ENCODE measurements at places on chromosomes 13 and 19.

DNA sequence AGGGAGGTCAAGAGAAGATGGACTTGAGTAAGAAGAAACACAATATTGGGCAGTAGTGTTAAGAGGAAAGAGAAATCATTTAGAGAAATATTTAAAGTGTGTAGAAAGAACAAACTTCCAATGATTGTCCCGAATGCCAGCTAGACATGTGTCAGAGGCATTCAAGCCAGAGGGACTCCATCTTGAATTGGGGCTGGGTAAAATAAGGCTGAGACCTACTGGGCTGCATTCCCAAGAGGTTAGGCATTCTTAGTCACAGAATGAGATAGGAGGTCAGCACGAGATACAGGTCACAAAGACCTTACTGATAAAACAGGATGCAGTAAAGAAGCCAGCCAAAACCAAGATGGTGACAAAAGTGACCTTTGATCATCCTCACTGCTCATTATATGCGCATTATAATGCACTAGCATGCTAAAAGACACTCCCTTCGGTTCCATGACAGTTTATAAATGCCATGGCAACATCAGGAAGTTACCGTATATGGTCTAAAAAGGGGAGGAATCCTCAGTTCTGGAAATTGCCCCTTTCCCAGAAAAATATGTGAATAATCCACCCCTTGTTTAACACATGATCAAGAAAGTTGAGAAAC is 127.0 kb upstream of the IPO5 start:
- DNase-seq = no peak

- DNase-seq = no peak
These were observed 162.0 kb downstream of the EFNB2 start for GRCh38 chr13:106373304-106373988.

DNA sequence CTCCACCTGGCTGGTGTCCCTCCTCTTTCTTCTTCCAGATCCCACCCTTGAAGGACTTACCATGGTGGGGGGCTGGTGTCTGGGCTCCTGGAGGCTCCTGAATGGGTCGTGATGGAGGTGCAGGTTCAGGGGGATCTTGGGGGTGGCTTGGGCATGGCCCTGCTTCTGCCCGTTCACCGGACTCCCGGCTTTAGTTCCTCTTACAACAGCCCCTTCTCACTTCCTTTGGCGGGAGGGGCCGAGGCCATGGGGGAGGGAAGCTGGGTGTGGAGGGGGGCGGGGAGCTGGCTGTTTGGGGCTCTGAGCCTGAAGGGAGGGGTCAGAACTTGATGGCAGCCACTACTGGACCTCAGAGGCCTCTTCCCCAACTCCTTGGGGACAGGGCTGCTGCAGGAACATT is at the start of gene MYO1F:
MYO1F (minus strand) TSS at position 196 of the 400 bp plus-strand sequence; CDS start at position 63, 133 bp downstream.
- DNase-seq = no peak

GRCh38 chr13:75415694-75416093 is 66.3 kb downstream of the TBC1D4 start:
- DNase-seq = no peak

DNA sequence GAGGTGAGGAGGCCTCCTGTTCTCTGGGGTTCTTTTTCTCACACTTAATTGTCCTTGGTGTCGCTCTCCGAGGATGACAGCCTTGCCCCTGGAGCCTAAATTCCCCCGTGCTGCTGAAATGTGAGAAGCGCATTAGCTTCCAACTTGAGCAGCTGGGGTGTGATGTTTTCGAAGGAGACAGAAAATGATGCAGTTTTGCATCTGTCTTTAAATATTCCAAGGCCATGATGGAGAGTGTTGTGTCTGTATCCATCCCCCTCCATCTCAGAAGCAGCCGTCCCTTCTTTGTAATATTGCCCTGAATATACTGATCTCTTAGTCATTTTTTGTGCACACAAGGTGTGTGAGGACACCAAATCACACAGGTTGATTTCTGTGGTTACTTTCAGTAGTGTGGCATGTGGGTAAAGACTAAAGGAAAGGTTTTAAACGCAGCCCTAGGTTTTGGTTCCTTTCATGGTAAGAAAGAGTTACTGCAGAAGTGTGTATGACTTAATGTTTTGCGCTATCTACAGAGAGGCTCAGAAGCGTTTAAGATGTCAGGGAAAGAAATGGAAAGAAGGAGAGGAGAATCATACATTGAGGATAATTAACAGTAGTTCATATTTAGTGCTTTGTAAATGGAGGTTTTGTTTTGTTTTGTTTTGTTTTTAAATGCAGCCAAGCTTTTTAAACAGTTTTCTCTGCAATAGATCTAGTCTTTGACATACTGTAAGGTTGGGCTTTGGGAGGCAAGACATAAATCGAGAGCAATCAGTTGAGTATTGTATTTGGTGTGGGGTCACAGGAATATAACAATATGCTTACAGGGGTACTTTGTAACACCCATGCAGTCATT is 1.6 kb downstream of the NBEA start:
- DNase-seq = no peak

DNA sequence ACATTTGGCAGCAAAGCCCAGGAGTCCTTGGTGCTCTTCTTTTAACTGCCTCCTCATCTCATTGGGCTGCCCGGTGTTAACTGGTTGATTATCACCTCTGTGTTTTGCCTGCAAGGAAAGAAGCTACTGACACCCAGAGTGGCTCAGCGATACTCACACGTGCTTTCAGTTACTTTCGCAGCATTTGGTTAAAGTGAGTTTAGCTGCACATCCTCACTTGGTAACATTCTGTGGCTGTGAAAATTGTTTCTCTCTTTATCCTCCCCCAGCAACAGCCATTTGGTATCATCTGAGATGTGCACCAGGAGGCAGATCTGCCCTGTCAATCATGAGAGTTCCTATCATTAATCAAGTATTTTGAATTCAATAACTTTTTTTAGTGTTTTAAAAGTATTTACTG is 44.6 kb upstream of the GPR183 start:
- peak; percentile 39 for DNase-seq

DNA sequence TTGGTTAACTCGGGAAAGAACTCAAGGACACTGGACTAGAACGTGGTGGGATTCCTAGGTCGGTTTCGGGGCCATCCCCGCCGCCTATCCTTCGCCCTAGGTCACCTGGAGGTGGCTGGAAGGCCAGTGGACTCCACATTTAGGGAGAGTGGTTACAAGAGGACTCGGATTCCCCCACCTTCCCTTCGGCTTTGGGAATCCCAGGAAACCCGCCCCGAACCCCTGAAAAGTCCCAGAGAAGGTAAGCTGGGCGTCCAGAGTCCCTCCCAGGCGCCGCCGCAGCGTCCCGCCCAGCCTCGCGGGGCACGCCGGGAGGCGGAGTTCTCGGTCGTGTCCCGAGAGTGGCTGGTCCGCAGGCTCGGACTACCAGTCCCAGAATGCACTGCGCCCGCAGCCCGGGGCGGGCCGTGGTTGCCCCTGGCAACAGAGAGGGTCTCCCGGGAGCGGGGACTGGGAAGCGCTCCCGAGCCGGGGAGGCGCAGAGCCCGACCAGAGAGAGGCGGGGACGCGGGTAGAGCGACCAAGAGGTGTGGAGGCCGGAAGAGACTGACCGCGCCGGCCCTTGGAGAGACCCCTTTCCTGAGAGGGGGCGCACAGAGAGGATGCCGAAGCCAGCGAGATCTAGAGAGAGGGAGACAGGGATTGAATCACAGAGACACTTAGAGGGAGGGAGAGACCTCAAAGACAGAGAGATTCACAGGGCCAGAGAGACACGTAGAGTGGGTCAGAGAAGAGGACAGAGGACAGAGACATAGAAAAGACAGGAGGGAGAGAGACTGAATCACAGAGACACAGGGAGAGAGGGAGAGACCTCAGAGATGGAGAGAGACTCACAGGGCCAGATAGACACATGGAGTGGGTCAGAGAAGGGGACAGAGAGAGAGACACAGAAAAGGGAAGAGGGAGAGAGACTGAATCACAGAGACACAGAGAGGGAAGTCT is 2.6 kb upstream of the PRKCG start:
- DNase-seq = peak; percentile 77

DNA sequence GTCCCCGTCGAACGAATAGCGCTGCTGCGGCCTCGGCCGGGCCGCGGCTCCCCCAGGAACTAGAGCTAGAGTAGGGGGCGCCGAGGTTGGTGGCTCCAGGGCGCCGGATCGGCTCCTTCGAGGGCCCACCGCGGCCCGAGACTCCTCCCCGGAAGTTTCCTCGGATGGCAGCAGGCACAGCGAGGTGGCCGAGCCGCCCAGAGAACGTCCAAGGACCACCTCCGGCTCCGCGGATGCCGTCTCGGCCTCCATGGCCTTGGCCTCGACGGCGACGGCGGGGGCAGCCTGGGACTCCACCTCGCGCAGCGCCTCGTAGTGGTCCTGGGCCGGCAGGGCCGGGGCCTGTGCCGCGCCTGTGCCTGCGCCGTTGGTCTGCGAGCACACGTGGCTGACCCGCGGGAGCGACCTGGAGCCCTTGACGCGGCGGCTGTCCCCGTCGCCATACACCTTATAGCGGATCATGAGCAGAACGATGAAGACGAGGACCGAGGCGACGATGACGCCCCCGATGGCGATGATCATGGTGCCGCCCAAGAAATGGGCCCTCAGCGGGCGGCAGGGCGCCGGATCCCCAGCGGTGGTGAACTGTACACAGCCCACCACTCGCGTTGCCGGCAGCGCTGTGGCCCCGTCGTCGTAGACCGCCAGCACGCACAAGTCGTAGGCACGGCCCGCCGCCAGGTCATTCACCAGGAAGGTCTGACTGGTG is 11.8 kb downstream of the IFNL1 start:
- no peak for DNase-seq

DNA sequence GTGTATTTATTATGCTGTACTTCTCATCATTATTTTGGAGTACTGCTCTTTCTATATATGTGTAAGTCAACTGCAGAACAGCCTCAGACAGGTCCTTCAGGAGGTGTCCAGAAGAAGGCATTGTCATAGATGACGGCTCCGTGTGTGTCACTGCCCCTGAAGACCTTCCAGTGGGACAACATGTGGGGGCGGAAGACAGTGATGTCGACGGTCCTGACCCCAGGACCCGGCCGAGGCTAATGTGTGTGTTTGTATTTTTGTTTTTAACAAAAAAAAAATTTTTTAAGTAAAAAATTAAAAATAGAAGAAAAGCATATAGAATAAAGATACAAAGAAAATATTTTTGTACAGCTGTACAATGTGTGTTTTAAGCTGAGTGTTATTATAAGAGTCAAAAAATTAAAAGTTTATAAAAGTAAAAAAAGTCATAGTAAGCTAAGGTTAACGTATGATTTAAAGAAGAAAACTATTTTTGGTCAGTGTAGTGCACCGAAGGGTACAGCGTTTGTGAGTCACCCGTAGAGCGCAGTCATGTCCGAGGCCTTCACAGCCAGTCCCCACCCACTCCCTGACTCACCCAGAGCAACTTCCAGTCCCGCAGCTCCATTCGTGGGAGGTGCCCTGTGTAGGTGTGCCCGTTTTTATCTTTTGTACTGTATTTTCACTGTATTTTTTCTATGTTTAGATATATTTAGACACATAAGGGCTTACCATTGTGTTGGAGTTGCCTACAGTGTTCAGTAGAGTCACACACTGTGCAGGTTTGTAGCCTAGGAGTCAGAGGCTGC is 42.2 kb upstream of the SPACA7 start:
- no peak for DNase-seq

DNA sequence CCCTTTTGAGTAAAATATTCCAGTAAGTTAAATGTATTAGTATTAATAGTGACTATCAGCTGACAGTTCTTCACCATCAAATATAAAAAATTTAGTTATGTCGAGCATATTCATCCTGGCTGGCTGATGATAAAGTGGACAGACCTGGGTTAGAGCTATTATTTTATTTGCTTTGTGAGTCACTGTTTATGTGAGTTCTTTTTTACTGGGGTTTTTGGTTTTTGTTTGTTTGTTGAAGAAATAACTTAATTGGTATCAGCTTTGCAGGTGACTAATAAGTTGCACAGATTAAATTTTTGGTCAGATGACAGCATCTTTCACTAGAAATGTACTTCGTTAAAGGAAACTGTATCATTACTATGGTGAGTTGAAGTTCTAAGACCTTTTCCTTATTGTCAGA is 224.7 kb downstream of the GGACT start:
- DNase-seq = no peak

- no peak for DNase-seq
These were observed 267.1 kb upstream of the TMTC4 start for GRCh38 chr13:100941377-100942368.

GRCh38 chr13:50410921-50411746 is 395.9 kb downstream of the KCNRG start:
- DNase-seq = no peak

DNA sequence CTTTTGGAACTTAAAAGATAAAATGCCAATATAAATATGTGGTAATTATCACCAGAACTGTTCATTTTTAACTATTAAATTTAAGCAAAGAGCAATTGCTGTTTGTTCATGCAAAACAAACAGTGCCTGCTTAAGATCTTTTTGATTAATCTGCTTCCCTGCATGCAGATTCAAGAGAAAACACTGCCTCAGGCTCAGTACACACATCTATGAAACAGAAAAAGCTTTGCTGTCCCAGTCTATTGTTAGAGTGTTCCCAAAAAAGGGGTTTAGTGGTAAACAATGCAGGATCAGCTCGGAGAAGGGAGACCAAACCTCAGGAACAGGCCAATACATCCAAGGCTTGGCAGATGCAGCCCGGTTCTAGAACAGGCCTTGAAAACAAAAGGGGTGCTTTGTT is 49.3 kb upstream of the TDRD3 start:
- no peak for DNase-seq

DNA sequence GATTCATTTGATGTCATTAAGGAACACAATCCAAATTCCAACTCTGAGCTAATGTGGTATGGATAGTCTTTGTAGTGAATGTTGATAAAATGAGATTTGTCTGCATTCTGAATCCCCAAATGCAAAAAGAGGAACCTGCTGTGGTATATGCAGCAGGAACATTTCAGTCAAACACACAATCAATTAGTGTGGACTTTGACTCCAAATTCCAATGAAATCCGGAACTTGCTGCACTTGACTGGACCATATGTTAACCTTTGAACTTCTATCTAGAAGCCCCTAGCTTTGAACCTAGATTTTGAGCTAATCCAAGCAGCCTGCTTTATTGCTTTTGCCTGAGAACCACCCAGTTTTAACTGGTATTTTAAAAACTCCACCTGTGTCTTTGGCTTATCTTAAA is 341.3 kb downstream of the SPRY2 start:
- DNase-seq = no peak

- no peak for DNase-seq
These were observed 375.0 kb downstream of the PCDH9 start for GRCh38 chr13:66855131-66855530.

DNA sequence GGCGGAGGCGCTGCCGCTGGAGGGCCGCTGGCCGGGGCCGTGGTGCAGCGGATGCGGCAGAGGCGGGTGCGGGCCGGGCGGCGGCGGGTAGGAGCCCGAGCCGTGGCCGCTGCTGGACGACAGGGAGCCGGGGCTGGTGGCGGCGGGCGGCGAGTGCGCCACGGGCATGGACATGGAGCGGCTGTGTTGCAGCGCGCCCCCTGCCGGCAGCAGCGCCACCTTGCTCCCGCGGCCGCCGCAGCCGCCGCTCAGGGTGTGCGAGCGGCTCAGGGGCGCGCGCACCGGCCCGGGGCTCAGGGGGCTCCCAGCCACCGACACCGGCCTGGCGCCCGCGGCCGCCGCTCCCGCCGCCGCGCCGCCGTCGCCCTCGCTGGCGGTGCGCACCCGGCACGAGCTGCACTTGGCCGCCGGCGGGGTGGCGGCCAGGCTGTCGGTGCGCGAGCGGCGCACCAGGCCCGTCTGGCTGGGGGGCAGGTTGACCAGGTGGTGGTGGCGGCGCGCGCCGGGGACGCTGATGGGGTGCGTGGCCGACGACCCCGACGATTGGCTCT is 1.7 kb downstream of the IRS2 start:
- peak; percentile 63 for DNase-seq
